ENCODE measurements at places on chromosomes 12 and 14. TPM values are rescaled to one million over a fixed set of nuclear protein-coding genes. Genes with fewer than 3 reads are reported as not detected.

GRCh38 chr14:53055003-53055402, 98.1 kb downstream of the DDHD1 start:
- peak; percentile 56 for ATAC-seq

- no peak for ATAC-seq
These were observed 15.6 kb downstream of the DDX54 start for GRCh38 chr12:113169697-113170096.

DNA sequence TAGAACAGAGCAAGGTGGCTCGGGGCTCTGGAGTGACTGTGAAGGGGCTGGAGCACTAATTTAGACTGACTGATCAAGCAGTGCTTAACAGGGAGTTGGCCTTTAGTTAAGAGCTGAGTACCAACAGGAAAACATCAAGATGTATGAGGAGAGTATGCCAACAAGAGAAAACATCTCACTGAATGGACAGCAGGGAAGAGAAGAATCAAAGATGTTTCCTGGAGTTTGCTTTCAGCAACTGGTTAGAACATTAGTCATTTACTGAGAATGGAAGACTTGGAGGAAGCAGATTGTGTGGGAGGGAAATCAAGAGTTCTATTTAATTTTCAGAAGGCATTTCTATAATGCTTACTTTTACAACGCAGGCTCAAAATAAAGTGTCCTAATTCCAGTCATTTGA, 259.3 kb downstream of the ADAMTS20 start:
- ATAC-seq, result no peak

GRCh38 chr14:54446161-54446693, 5.1 kb upstream of the CNIH1 start:
- ATAC-seq, result peak; percentile 51

- ATAC-seq, result no peak
These were observed 13.8 kb downstream of the KITLG start for GRCh38 chr12:88566430-88566829.

GRCh38 chr12:32644431-32644830, 34.7 kb upstream of the DNM1L start:
- ATAC-seq, result no peak

- ATAC-seq, result no peak
These were observed 162.1 kb upstream of the LHX5 start for GRCh38 chr12:113633678-113634332.

DNA sequence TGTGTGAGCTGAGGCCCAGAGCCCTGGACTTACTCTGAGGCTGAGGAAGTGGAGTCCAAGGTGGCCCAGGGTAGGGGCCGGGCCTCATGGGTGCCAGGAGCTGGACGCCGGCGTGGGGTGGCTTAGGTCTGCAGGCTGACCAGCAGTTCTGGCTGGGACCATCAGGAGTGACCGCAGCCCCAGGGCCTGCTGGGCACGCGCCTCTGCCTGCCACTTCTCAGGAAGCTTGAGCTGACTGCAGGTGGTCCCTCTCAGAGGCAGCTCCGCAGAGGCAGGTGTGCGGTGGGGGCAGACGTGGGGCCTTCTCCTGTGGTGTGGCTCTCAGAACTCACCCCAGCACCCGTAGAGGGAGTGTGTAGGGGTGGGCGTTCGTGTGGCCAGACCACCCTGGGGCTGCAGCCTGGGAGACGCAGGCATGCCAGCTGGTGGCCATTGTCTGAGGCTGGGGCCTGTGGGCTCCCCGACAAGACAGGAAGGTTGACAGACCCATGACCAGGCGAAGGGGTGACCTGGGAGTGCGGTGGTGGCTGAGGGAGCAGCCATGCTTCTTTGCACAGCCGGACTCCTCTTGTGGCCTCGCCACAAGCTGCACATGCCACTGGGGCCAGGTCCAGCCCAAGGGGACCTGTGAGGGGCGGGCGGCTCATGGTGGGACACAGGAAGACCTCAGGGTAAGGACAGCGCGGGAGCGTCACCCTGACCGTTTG, 40.0 kb upstream of the TEX22 start:
- ATAC-seq, result no peak

DNA sequence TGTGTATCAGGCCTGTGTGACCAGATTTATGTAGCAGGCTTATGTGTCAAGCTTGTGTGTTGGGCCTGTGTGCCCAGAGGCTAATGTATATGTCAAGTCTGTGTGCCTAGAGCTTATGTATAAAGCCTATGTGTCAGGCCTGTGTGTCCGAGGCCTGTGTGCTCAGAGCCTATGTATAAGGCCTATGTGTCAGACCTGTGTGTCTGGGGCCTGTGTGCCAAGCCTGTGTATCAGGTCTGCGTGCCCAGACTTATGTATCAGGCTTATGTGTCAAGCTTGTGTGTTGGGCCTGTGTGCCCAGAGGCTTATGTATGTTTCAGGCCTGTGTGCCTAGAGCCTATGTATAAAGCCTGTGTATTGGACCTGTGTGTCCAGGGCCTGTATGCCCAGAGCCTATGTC, 249.3 kb upstream of the AVPR1A start:
- ATAC-seq, result no peak

DNA sequence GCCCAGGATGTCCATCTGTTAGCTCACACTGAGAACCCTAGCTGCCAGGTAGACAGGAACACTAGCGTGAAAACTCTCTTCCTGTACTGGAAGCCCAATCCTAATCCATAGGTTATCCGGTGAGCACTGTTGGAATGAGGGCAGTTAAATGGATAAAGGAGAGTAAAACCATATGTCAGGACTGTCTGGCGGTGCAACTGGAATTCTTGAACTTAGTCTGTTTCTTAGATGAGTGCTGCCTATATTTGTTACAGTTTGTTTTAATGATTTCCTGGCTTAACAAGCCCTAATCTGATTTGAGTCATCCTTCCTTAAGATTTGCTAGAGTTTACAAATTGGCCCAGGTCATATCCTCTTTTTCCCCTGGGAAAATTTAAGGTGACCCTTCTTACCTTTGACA, 104.7 kb downstream of the ANO4 start:
- no peak for ATAC-seq

DNA sequence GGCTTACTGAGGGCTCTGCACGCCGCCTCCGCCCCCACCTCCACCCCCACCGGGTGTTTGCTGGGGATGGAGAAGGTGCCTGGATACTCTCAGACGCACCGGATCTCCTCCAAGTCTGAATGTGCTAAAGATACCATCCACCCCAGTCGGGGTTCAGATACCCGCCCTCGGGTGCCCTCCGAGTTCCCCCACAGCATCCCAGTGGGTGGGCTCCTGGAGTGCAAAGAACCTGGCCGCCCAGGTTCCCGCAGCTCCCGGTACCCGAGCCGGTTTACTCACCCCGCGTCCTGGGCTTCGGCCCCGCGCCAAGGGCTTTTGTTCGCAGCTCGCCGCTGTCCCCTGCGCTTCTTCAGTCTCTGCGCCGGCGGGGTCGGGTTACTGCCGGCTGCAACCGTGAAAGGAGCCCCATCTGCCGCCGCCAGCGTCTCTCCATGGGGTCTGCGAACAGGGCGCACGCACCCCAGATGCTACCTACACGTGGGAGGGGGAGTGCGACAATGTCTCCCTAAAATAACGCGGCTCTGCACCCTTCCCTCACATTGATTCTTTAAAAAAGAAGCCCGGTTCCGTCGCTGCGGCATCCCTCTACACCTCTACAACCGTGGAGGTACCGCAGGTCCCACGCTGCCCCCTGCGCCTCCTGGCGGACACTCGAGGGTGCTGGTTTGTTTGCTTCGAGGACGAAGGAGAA, at the start of gene CCDC177:
CCDC177 (minus strand) TSS at position 609 of the 691 bp plus-strand sequence. CDS start 1,249 bp downstream, outside the sequence.
- ATAC-seq, result peak; percentile 77

DNA sequence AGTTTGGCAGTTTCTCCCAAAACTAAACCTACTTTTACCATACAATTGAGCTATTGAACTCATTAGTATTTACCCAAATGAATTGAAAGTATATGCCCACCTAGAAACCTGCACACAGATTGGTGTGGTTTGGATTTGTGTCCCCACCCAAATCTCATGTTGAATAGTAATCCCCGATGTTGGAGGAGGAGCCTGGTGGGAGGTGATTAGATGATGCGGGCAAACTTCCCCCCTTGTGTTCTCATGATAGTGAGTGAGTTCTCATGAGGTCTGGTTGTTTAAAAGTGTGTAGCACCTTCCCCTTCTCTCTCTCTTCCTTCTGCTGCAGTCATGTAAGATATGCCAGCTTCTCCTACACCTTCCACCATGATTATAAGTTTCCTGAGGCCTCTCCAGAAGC, 4.0 kb upstream of the KRT6C start:
- no peak for ATAC-seq

- ATAC-seq, result peak; percentile 55
These were observed 91.8 kb upstream of the ARID2 start for GRCh38 chr12:45637706-45638105.

DNA sequence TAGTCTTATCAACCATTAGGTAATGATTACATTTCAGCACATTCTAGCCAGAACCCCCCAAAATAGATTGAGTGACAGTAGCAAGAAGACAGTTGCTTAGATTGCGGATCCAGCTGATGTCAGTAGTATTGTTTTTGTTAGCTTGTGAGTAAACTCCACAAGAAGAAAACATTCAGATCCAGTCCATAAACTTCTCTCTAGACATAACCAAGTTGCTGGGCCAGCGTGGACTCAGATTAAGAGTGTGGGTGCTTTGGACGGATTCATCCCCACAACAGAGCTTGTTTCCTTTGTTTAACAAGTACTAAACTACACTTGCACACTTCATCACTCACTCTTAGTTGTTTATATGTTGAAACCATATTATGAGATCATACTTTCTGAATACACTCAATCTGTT, 293.4 kb downstream of the NPAS3 start:
- ATAC-seq, result no peak

DNA sequence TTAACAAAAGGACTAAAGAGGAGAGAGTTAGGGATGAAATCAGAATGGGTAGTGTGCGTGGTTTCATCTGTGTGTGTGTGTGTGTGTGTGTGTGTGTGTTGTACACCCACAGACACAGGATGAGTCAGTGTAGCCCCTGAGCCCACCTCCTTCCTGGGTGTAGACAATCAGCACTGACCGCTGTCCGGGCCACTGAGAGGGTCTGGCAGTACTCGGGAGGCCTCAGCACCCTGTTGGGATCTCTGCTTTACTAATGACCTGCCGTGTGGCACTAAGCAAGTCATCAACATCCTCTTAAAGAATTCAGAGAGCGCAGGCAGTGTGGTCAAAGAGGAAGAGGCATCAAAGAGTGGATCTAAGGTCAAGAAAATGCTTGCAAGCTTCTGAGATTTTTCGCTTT, 112.6 kb downstream of the PRMT8 start:
- no peak for ATAC-seq

GRCh38 chr14:29035134-29035533, 268.5 kb downstream of the FOXG1 start:
- ATAC-seq, result no peak

- ATAC-seq, result no peak
These were observed 37.8 kb downstream of the ERGIC2 start for GRCh38 chr12:29343022-29343799.

DNA sequence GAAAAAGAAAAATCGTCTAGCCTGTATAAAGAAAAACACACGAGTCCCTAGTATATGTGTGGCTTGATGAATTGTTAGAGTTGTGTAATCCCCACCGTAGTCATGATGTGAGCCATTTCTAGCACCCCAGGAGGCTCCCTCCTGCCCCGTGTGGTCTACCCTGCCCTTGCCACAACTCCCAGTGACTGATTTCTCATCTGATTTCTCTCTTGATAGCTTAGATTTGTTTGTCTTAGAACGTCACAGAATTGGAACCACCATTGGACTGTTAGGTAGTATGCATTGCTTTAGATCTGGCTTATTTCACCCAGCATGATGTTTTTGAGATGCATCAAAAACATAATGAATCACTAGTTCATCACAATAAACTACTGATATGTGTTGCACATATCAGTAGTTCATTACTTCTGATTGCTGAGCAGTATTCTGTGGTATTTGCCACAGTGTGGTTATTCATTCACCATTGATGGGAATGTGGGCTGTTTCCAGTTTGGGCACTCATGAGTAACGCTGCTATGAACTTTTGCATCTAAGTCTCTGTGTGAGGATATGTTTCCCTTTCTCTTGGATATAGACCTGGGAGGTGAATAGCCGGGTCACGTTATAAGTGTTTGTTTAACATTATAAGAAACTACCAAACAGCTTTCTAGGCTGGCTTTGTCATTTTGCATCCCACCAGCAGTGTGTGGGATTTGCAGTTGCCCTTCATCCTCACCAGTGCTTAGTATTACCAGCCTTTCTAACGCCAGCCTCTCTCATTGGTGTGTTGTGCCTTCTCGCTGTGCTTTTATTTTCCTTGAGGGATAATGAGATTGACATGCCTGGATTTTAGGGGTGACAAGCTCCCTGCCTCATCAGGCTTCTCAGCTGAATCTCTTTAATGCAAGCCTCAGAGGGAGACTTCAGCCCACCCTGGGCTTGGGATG, 31.9 kb upstream of the NCOR2 start:
- ATAC-seq, result no peak

GRCh38 chr12:42779186-42779859, 189.8 kb upstream of the PRICKLE1 start:
- no peak for ATAC-seq

GRCh38 chr12:18430425-18431048, 169.2 kb downstream of the PIK3C2G start:
- ATAC-seq, result no peak

DNA sequence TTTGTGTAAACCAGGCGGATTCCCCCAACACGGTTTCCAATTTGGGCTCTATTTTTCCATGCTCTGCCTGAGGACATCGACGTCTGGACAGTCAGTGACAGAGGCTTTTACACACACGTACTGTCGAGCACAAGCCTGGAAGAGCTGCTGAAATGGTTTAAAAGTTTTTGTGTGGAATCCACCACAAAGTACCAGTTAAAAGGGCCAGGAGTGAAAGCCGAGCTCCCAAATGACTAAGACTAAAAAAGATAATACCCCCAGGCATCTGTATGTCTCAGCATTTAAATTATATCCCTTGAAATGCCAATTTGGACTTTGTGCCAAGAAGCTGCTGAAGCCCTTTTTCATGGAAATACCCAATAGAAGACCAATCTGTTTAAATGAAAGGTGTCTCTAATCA, 173.2 kb downstream of the EGLN3 start:
- ATAC-seq, result no peak

- ATAC-seq, result no peak
These were observed 800.2 kb downstream of the FSCB start for GRCh38 chr14:43706900-43707299.

- ATAC-seq, result no peak
These were observed 50.7 kb downstream of the TSPAN9 start for GRCh38 chr12:3127832-3128231.

- ATAC-seq, result no peak
These were observed 6.7 kb downstream of the TESPA1 start for GRCh38 chr12:54977857-54978256.

The MYH6 gene
- 0.08 TPM for total RNA-seq

The BBS10 gene
- 9.2 TPM for total RNA-seq

The CFAP251 gene
- 5.9 TPM for total RNA-seq

The NFE2 gene
- 0.43 TPM for total RNA-seq

The C3AR1 gene
- total RNA-seq, result 0.27 TPM

The ASIC1 gene
- 9.3 TPM for total RNA-seq

The CCDC184 gene
- total RNA-seq, result 39.8 TPM

The DDN gene
- 0.22 TPM for total RNA-seq

The BDKRB1 gene
- not detected for total RNA-seq

The TPPP2 gene
- total RNA-seq, result 0.26 TPM

The ABCC9 gene
- 0.44 TPM for total RNA-seq

The SLC25A47 gene
- total RNA-seq, result 0.52 TPM

The GPR135 gene
- 2.1 TPM for total RNA-seq

The NRXN3 gene
- total RNA-seq, result 21.3 TPM
